ENCODE measurements at places on chromosomes 3 and 15.

DNA sequence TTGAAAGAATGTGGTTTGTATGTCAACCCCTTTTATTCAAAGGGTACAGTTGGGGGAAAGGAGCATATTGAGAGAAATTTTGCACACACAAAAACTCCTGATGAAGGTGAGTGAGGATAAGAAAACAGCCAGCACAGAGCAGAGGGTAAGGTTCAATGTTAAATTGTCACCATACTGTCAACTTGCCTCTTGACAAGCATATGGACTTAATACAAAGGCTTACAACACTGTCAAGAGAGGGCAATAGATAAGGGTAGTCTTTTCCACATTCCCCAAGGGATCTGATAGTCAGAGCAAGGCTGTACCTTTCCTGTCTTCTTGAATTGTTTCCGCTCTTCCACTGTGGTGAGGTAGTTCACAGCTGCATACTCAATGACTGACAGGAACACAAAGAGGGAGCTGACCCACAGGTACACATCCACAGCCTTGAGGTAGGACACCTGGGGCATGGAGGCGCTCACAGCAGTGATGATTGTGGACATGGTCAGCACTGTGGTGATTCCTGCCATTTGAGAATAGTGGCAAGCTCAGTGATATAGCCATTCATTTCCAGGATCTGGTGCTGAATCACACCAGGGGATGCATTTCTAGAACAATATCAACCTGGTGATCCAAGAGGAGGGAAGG, 20.4 kb upstream of the RIOX2 start:
- no peak for DNase-seq

DNA sequence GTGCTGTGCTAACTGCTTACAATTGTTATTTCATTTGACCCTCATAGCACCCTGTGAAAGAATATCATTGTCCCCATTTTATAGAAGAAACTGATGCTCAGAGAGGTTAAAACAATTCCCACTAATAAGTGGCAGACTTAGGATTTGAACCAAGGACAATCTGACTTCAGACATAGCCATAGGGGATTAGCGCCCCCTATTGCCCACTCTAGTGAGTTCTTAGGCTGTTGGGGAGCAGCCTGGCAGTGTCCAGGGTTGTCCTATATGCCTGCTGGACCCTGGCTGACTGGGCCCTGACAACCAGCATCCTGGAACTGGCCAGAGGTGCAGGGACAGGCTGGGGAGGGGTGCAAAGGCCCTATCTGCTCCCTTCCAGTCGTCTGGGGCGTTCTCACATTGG, 15.4 kb downstream of the DPH3 start:
- DNase-seq = no peak

DNA sequence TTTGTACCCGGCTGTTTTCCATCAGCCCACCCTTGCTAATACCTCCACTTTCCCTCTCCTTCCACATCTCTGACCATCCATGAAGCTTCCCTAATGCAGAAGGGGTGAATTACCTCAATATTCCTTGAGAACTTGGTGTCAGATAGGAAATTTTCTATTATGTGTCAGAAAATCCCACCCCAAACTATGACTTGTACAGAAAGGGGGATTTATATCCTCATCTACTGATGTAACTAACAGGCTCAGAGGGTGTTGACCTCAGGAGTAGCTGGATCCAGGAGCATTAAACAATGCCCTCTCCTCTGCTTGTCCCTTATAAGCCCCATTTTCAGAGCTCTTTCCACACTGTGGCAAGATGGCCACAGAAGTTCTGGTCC, 242.8 kb upstream of the TLE3 start:
- no peak for DNase-seq

GRCh38 chr15:47288794-47289193, 428.5 kb upstream of the SEMA6D start:
- DNase-seq = no peak

GRCh38 chr3:34150992-34151391, 352.6 kb downstream of the PDCD6IP start:
- peak; percentile 21 for DNase-seq

- no peak for DNase-seq
Observed at GRCh38 chr3:50157827-50158529, 2.9 kb downstream of the SEMA3F start.

DNA sequence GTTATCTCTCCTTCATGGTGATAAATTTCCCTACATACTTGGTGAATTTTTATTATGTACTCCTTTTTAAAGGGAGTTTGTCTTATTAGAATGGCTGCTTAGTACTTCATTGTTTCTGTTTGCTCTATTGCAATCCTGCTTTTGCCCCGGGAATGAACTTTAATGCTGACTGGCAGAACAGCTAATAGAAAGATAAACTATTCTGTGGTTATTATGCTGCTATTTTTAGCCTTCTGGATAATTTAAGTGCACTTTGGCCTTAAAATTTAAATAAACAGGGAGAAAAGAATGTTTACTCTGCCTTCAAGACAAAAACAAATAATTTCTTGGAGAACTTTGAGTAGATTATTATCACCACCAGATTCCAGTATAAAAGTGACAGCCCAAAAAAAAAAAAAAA, 413.8 kb upstream of the CCDC54 start:
- DNase-seq = no peak

DNA sequence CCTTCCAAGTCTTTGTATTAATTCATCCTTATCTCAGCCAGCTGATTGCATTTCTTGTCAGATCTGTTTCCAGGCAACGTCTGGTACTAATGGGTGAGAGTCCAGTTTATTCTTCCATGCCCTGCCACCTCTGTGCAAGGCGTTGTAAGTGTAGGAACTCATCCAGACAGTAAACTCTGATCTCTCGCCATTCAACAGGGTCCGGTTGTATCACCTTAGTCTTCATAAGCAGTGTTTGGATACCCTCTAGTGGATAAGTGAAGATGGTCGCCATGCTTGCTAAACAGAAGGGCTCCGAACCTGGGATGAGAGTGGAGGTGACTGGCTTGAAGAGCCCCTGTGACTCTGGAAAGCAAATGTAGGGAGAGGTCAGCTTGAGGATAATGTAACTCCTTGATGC, 51.6 kb upstream of the CMTM7 start:
- no peak for DNase-seq

DNA sequence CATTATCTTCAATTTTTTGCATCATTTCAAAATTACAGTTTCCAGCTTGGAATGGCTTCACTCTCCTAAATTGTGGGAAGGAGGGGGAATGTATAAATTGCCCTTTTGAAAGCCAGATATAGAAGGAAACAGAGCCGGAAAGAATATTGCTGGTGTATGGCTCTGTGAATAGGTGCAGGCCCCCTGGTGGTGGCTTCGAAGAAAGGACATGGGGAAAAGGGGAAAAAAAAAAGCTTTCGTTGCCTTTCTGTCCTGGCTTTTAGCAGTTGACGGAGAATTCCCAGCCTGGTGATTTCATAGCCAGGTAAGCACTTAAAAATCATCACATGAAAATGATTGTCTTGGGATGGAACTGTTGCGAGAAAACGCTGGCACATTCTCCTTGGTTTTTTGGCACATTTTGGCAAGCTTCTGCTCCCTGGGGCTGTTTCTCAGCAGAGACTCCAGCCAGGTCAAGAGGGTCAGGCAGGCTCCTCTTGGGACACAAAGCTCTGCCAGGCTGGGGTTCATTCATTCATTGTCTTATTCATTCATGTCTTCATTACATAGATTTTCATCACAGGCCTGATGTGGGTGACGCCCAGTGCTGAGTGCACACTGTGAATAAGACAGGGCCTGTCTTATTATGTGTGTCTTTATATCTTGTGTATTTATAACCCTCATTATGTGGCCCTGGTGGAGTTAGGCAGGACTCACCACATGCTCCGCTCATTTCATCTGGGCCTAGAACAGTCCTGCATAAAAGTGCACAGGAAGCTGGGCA, 300.0 kb upstream of the TPM1 start:
- peak; percentile 58 for DNase-seq

DNA sequence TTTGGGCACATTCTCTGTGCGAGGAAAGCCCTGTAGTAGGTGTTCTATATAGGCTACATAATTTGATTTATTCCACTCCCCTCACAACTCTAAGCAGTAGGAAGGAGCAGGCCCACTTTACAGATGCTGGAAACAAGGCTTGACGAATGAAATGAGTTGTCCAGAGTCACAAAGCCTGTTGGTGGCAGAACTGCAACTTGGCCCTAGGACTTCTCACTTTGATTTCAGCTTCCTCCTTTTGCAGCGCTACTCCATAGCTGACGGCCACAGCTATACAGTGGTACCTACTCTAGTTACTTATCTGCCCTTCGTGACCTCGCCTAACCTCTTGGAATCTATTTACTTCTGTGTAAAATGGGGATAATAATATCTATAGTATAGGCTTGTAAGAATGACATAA, 2.5 kb upstream of the IRAK2 start:
- no peak for DNase-seq

DNA sequence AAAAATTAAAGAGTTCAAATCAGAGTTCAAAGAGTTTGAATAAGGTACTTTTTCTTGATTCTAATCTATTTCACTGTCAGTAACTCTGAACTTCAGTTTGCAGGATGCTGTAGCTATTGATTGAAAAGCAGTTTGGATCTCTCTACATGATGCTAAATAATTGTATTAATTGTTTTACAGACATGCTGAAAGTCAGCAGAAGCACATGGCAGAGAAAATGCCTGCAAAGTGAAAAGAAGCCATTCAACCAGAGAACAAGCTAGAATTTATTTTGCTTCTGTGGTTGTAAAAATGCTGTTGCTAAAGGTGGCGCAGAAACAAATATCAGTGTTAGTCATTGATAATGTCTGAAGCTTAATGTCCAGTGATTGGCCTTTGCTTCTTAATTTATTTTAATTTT, 92.1 kb upstream of the IL12A start:
- no peak for DNase-seq

DNA sequence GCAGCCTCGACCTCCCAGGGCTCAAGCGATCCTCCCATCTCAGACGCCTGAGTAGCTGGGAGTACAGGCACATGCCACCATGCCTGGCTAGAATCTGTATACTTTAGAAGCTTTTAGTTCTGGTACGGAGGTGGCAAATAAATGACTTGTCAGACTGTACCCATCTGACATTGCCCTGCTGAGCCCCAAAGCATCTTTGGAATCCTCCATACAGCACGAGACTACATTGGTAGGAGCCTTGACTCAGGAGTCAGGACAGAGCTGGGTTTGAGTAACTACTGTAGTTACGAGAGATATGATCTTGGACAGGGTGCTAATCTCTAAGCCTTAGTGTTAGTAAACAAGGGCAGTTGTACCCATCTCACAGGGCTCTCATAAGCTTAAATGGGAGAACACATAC, 67.8 kb upstream of the NPHP3 start:
- DNase-seq = no peak

- DNase-seq = no peak
Observed at GRCh38 chr3:197680955-197681521, 55.7 kb downstream of the RUBCN start.

DNA sequence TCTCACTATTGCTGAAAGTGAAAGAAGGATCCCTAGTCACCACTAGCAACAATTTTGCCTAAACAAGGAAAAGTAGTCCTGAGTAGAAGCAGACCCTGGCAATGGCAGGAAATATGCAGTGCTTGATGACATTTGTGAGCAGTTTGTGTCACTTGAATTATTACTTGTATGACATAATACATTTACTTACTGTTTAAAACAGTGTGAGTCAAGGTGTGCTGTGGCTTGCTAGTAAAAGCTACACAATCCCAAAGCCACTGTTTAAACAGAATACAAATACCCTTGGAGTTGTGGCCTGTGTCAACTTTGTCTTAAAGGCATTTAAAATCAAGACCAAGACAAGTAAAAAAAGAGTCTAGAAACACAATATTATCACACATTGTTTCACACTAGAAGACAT, 775.4 kb downstream of the ROBO1 start:
- DNase-seq = no peak

Data from C1 segment of cervical spinal cord (tissue), 14 donors.